Hematopoietic multipotent progenitor cell treated with erythropoietin and hydrocortisone succinate and interleukin-3 and kit ligand, for 17 days (in vitro differentiated cells): ENCODE measurements at places on chromosomes 1 and 21.
A peak's percentile ranks its signal among the peaks of the same experiment; 100 is the strongest.

GRCh38 chr1:2799811-2800663 is 1.5 kb downstream of the TTC34 start:
- DNase-seq, result no peak

DNA sequence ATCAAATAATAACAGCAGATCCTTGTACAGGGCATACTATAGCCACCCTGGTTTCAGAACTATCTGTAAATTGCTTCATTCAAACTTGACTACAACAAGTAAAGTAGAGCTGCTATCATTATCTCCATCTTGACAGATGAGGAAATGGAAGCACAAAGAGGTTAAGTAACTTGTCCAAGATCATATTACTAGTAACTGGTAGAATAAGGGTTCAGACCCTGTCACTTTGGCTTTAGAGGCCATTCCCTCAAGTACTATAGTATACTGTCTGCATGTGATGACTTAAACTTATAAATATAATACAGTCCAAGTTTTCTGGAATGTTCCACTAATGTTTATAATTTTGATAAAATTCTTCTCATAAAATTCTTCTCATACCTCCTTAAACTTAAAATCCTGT is 24.8 kb downstream of the PGM1 start:
- DNase-seq, result no peak

DNA sequence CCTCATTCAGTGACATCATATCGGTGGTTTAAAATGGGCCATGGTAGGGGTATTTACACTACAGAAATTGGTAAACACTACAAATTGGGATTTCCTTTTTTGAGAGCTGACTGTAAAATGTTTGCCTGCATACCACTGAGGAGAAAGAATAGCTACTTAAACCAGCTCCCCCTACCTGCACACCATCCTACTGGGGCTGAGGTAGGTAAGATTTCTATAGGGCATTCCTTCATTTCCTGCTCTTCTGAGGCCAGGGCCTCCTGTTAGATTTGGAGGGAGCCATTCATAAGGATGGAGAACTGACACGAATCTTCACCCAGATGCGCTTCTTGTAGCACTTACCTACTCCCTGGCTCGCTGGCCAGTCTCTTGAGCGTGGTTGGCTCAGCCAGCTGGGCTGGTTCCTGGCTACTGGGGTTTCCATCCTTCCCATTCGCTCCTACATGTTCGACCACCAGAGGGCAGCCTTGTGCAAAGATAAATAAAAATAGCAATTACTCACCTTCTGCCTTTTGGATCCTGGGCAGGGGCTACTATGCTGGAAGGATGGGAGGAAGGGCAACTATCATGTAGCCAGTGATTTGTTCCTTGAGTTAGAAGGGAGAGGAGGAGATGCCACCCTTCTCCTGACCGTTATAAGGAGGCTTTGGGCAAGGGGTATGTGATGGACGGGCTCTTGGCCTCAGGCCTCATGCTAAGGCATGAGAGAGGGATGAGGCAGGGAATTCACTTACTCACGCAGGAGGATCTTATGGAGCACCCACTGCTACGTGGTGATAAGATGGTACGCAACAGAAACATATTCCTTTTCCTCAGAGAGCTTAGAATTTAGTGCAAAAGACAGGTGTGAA is 10.7 kb downstream of the OPTC start:
- DNase-seq, result peak; percentile 78

GRCh38 chr1:61569303-61569621 is 155.7 kb downstream of the TM2D1 start:
- no peak for DNase-seq

DNA sequence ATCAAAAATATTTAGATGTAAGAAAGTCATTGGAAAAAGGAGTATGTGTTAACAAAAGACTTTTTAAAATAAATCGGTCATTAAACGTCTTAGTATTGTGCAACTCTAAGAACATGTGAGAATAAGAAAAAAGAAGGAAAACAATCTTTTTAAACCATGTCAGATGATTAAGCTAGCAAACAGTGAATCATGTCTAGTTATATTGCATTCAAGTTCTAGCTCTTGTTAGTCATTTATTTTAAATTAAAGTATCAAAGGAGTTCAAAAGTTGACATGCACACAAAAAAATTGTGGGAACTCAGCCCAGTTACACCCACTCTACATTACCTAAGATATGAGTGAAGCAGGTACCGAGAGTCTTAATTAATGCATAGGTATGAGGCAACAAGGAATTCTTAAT is 9.8 kb downstream of the FRRS1 start:
- DNase-seq, result no peak

DNA sequence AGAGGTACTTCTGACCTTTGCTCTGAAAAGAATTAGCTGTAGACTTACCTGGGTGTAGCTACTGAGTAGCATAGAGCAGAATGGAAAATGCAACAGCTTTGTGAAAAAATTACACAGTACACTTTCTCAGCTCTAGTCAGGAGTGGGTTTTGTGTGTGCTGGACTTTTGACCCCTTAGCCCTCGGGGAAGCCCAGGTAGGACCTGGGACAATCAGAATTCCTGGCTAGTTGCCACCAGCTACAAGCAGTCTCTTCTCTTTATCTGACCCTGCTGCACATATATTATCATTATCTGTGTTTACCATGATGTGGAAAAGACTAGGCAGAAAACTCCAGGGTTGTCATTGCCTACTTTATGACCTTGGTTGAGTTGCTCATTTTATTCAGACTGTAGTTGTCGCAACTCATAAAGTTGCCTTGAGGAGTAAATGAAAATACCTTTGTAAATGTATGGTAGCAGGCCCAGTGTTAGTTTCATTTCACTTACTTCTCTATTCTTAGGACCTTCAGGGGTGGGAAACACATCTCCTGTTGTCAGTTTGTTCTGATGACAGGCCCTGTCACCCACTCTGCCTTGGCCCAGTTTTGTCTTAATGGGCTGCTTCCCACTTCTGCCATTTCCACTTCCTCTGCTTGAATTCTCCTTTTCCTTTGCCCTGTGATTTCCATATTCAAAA is 5.4 kb downstream of the NEK7 start:
- peak; percentile 55 for DNase-seq

DNA sequence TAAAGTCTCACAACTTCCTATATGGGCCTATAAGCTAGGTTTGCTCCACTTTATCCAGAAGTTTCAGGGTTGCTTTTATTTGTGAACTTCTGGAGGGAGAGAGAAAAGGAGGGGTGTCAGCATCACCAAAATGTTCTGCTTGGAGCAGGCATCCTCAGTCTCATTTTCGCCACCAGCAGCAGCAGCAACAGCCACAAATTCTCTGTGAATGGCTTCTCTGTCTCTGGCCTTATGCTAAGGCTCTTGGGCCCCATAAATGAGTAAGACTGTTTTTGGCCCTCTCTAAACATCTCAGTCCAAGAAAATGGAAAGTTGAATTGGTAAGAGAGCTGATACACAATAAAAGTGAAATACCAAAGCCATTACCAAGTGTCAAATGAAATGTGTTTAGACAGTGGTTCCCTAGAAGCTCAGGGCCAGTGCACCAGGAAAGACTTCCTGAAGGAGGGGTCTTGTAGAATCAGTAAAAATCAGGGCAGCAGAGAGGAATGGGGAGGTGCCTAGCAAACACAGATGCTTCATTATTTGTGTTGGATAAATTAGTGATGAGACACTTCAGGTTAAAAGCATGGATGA is 53.0 kb upstream of the SPATA6 start:
- DNase-seq, result no peak

DNA sequence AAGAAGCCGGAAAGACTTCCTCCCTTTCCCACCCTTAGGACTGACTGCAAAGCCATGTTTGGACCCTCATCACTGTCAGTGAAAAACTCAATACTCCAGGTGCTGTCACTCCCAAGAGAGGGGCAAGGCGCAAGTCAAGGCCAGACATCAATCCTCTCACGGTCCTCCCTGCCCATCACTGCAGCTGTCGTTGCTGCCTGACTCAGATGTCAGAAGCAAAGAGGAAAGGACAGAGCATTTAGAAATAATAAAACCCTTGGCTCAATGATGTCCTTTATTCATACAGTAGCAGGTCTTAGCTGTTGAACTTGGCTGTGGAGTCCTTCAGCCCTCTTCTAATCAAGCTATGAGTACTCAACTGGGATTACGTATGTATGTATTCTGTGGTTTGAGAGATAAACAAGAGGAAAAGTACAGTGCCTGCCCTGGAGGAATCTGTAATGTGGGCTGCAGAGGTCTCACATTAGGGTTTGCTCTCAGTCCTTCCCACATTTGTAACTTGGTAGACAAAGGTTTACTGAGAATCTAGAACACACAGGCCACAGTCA is 13.5 kb downstream of the SUSD4 start:
- no peak for DNase-seq

DNA sequence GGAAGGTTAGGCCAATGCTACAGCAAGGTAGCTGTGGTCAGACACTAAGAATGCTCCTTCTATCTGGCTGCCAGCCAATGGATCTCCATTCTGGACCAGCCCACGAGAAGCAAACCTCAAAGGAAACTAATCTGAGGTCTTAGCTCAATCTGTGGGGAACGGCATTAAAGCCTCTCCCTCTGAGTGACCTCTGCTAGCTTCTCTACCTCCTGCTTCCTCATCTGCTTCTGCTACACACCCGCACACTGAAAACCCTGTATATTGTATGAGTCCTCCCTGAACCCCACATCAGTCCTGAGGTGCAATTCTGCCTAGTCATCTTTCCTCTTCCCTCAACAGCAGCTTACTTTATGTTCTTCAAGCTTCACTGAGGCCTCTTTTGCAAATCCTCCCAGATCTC is 6.9 kb upstream of the GALE start:
- peak; percentile 45 for DNase-seq

DNA sequence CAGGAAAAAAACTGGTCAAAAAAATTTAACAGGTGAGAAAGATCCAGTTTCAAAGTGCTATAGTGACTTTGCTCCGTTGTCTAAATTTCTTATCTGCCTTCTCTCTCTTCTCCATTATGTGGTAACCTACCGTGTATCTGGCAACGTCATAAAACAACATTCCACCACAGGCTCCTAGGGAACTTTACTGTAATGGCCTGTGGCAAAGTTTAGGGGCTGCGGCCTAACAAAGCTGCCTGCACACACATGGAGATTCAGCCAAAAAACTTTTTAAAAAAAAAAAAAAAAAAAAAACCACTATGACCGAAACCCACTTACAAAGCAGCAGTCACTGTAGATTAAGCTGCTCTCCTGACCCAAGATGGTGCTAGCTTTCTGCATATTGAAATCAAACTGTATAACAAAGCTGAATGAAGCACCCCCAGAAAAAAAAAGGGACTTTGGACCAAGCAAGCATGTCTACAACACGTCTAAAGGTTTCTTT is 202.6 kb downstream of the SLC45A1 start:
- no peak for DNase-seq

DNA sequence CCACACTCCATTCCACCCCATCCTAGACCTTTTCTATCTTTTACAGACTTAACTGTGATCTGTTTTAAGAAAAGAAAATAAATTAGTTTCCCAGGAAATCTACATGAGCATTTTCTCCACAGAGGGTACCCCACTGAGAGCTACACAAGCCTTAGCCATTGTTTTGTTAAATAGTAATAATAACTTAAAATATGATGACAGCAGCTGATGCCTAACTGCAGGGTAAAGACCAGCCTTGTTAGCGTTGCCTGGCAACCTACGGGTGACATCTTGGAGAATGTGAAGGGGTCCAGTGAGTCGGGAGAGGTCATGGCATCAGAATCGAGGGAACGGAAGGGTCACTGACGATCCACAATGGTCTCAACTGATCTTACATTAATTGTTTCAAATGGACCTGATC is 233.2 kb upstream of the PBX1 start:
- DNase-seq, result no peak

GRCh38 chr1:54114955-54115354 is 37.8 kb downstream of the CDCP2 start:
- DNase-seq, result no peak

DNA sequence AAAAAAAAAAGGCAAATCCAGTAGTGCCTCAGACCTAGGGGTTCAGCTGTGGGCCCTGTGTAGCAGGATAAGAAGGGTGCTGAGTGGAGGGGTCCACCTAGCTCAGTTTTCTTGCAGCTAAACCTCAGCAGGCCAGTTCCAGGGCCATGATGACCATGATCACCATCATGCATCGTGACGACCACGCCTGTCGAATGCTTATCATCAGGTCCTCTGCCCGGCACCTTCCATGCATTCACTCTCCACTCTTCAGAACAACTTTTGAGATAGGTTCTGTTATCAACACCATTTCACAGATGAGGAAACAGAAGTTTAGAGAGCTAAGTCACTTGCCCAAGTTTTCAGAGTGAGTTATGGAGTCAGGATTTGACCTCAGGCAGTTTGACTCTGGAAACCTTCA is 54.9 kb downstream of the ACBD3 start:
- no peak for DNase-seq

GRCh38 chr1:3372317-3372716 is 82.1 kb upstream of the ARHGEF16 start:
- DNase-seq, result no peak

GRCh38 chr1:68181165-68181556 is 51.2 kb downstream of the WLS start:
- no peak for DNase-seq

GRCh38 chr1:168092566-168093355 is 44.0 kb downstream of the GPR161 start:
- DNase-seq, result no peak

DNA sequence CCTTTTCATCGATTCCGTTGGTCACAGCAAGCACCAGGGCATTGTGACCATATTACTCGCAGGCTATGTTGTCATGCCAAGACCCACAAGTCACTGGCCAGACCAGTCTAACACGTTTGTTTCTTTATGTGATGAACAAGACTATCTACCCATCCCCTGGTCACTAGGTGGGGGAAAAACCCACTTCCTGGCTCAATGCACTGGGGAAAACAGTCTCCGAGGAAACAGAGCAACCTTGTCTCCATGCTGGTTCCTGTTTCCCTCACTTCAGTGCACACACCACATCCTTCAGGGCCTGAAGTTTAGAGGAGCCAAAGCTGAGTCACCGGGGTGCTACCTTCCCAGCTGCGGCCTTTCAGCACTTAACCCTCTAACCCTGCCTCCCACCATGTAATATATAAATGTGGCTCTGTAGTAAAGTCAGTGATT is 20.9 kb downstream of the ERICH3 start:
- no peak for DNase-seq

- no peak for DNase-seq
Observed at GRCh38 chr1:72485801-72486200, 203.5 kb upstream of the NEGR1 start.
